ENCODE measurements at places on chromosomes 6 and 20. TPM values are rescaled to one million over a fixed set of nuclear protein-coding genes. Genes with fewer than 3 reads are reported as not detected.

DNA sequence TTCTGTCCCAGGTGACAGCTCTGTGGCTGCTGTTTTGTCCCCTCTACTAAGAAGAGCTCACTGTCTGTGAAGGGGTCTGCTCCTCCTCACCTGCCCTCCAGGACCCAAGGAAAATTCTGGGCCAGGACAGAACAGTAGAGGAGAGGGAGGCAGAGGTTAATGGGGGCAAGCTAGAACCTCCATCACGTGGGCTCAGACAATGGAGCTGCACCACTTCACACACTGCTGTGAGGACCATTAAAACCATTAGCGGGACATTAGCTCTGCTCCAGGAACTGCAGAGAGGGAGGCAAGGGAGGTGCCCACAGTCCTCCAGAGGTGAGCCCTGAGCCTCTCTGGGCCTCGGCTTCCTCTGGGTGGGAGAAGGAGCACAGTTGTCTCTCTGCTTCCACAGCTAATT is 78.4 kb downstream of the NOL4L start:
- no peak for DNase-seq

DNA sequence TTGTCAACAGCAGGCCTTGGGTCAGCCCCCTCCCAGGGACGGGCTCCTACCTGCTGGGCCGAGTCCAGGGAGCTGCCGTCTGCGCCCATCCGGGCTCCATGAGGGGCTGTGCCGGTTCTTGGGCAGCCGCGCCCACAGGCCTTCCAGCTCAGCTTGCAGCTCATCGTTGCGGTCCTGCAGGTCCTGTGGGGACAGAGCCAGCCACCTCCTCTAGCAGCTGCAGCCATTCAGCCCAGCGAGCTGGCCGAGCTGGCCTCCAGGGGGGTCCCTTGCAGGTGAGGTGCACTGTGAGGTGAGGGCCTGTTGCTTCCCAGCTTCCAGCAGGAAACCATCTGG is 74.4 kb downstream of the GINS1 start:
- no peak for DNase-seq

GRCh38 chr20:59577809-59578435 is 26.4 kb upstream of the PHACTR3 start:
- no peak for DNase-seq

GRCh38 chr6:140029551-140029950 is 655.1 kb upstream of the CITED2 start:
- DNase-seq: no peak

FLRT3 gene
- total RNA-seq: 17.1 TPM

BTNL2 gene
- total RNA-seq: 0.26 TPM

All from bronchial epithelial cell (primary cell).